ENCODE measurements at places on chromosomes 3 and 15.

DNA sequence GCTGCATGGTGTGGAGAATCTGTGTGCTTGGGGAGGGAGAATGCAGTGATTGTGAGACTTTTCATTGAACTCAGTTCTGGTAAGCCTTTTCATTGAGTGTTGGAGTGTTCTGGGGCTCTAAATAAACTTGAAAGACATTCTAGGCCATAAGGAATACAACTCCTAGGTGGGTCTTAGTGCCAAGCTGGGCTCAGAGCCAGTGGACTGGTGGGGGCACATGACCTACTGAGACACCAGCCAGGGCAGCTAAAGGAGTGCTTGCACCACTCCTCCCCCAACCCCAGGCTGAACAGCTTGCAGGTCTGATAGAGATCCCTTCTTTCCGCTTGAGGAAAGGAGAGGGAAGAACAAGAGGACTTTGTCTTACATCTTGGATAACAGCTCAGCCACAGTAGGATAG, 21.7 kb upstream of the KPNA4 start:
- DNase-seq: no peak

DNA sequence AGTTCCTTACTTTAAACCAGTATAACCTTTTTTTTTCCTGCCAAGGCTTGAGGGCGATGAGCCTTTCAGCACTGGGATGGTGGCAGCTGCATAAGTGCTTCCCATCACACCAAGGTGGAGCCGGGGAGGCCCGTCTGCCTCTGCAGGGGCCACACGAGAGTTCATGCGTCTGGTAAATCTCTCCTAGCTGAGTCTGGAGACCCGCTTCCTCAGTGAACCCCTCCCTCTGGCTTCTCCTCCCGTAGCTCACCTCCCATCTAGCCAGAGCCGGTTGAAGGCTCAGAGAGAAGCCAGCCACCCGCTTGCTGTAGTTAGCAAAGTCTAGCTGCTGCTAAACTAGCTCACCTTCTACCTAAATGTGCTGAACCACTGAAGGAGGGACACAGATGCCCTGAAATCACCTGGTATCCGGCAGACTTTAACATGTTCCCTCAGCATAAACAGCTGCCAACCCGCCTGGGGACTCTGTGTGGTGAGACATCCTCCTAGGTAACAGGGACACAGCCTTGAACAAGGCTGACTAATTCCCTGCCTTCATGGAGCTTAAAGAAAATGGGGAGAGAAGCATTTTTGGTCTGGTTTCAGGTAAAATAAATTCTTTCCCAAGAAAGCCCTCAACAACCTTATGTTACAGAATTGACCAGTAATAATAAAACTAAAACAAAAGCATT, 42.9 kb downstream of the RLBP1 start:
- DNase-seq: no peak

DNA sequence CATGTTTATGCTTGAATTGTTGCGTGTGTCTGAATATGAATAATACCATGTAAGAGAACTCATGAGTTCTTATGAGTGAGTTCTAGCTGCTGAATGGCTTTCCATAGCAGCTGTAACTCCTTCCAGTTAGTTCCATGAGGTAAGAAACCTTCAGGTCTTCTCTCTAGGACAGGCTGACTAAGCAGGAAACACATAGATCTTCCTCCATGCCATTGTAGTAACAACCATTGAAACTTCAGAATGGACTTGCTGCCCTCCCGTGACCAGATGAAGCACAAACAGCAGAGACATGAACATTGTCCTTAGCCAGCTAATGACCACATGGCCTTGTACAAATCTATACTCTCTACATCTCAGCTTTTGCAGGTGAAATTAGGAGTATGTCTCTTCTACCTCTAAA, 200.0 kb downstream of the ZNF385D start:
- DNase-seq: peak; percentile 36

GRCh38 chr15:101314336-101315125, 19.5 kb upstream of the SNRPA1 start:
- DNase-seq: no peak

DNA sequence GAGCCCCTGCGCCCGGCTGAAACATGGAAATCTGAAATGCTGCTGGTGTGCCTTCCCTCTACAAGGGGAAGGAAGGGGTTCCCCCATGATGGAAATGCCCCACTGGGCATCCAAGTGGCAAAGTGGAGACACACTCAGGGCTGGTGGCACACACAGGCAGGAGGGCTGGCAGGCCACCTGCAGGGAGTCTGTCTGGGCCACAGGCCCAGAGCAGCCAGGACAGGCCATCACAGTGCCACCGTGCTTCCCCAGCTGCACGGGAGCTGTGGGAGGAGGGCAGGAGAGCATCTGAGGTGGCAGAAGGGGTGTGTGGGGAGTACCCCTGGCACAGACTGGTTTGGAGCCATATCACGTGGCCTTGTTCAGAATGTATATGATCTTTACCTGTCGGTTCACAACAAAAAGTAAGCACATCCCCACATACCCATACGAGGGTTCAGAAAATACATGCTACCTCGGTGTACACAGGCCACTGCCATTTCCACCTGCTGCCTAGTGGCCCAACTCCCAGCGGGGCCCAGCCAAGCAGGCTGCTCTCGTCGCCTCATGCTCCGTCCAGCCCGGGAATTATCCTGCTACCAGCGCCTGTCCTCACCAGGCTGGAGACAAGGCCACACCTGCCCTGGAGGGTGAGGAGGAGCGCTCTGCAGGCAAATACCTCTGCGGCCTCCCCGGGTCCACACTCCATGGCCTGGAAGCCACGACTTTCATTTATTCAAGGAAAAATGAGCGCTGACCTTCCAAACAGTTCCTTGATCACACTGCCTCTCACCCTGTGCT, 22.6 kb upstream of the DUSP7 start:
- DNase-seq: no peak

- peak; percentile 98 for DNase-seq
Measured at GRCh38 chr3:59818033-59818918, 768.5 kb upstream of the CFAP20DC start.

- DNase-seq: no peak
Measured at GRCh38 chr3:77014226-77014625, 25.7 kb upstream of the ROBO2 start.

DNA sequence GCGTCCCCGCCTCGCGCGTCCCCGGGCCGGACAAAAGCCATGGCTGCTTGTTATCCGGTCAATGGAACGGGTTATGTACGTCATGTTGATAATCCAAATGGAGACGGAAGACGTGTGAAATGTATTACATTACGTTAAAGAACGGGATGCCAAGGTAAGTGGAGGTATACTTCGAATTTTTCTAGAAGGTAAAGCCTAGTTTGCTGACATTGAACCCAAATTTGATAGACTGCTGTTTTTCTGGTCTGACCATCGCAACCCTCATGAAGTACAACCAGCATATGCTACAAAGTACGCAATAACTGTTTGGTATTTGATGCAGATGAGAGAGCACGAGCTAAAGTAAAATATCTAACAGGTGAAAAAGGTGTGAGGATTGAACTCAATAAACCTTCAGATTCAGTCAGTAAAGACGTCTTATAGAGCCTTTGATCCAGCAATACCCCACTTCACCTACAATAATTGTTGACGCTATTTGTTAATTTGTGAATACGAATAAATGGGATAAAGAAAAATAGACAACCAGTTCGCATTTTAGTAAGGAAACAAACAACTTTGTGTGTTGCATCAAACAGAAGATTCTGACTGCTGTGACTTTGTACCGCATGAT, 19.8 kb downstream of the WDR73 start:
- DNase-seq: no peak

DNA sequence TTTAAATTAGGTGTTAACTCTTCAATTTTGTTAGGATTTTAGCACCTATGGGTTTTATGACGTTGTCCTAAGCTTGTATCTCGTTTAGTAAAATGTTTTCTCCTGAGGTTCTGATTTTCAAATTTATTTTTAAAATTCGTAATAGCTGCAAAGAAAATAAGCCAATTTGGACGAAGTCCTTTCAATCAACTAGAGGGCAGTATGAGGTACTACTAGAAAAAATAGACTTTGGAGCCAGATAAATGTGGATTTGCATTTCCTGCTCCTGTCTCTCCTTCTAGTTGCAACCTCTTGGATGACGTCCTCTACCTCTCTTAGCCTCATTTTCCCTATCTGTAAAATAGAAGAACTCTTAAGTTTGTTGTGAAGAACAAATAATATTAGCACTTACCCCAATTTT, 81.1 kb downstream of the SLTM start:
- no peak for DNase-seq

- no peak for DNase-seq
Measured at GRCh38 chr15:69552057-69552815, 99.6 kb downstream of the RPLP1 start.

- DNase-seq: peak; percentile 92
Measured at GRCh38 chr15:58551764-58552504, 120.1 kb downstream of the LIPC start.

GRCh38 chr3:143222981-143223380, 103.4 kb downstream of the CHST2 start:
- no peak for DNase-seq

- no peak for DNase-seq
Measured at GRCh38 chr3:126469479-126469878, 6.2 kb downstream of the ZXDC start.

DNA sequence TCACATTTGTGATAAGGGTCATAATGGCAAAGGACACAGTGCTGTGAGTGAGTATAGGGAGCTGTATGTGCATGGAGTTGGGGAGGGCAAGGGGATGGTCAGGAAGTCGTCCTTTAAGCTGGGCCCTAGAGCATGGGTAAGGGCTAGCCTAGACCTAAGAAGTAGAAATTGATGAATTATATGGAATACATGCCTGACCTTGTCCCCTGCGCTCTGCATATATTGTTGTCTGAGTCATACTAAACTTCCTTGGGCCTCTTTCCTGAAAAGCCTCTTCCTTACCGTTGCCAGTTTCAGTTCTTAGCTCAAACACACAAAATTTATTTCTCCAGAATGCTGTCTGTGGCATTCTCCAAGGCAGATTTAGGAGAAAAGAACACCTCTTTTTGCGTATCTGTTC, 4.6 kb downstream of the SNRK start:
- no peak for DNase-seq

GRCh38 chr3:102225407-102226132, 209.2 kb upstream of the ZPLD1 start:
- DNase-seq: peak; percentile 79

DNA sequence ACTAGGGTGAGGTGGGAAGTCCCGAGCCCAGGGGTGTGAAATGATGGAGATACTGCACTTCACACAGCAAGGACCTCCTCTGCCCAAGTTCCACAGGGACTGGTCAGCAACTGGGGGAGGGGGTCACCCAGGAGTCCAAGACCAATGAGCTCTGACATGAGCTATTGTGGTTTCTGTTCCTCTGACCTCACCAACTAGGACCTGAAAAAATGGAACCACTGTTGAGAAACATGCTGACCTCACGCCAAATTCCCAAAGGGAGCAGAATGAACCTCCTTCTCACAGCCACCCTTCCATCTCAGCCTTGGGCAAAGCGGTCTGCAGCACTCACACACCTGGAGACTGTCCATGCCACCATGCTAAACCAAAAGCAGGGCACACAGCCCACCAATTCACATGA, 69.3 kb downstream of the LRIG1 start:
- DNase-seq: peak; percentile 88

DNA sequence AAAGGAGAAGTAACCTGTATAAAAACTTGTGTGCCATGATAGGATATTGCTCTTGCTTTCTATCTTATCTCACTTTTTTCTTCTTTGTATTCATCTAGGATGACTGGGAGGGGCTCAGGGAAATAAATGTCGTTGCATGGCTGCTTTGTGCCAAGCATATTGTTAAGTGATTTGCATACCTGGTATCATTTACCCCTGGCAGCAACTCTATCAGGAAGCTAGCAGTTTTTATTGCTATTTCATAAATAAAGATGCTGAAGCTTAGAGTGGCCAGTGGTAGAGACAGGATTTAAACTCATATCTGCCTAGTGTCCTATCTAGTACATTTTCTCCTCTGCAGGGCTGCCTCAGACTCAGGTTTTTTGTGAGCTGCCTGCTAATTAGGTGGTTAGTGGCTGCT, 253.3 kb downstream of the PTPRG start:
- no peak for DNase-seq

DNA sequence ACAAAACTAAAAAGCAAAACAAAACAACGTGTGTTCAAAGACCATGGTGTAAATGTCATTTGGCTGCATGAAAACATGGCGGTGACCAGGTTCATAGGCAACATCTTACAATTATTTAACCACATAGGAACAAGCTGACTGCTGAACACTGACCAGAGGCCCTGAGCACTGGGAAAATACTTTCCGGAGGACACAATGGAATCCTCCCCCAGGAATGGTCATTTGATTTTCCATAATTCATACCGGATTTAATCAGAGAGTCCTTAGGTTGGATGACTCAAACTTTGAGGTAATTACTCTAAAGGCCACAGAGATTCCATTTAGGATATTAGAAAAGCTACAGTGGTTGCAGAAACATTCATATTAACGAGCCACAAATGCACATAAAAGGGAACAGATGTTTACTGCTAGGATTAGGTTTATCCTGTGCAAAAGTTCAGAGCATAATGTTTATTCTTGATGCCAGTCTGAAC, 254.7 kb downstream of the NR1D2 start:
- DNase-seq: peak; percentile 83

DNA sequence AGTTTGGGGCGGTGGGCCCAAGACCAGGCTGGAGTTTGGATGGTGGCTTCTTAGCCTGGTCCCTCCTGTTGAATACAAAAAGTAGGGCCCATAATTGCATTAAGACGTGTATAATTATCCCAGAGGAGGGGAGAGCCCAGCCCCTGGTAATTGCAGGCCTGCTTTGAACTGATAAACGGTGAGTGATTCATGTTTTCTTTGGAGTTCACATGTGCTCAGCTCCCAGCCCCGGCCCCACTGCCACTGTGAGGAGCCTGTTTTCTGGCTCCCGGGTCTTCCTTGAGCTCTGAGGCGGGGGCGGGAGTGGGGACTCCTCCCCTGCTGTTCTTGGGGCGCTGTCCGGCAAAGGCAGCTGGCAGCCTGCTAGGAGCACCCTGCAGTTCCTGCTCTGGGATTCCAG, 3.1 kb downstream of the PLXNA1 start:
- DNase-seq: no peak

DNA sequence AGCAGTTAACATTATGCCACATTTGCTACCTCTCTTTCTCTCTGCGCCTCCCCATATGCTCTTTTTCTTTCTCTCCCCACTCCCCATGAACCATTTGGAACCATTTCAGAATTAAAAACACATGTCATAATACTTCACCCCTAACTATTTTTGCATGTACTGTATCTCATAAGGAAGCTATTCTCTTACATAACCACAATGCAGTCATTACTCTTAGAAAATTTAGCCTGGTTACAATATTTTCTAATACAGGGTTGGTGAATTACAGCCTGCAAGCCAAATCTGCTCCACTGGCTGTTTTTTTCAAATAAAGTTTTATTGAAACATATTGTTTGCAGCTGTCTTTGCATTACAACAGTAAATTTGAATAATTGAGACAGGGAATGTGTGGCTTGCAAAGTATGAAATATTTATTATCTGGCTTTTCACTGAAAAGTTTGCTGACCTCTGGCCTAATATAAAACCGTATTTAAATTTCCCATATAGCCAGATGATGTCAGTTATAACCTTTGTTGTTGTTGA, 62.8 kb downstream of the SGO1 start:
- no peak for DNase-seq

- no peak for DNase-seq
Measured at GRCh38 chr3:168289471-168290008, 193.8 kb upstream of the GOLIM4 start.

GRCh38 chr15:74307827-74308811, 59.3 kb downstream of the CYP11A1 start:
- peak; percentile 67 for DNase-seq

GRCh38 chr3:126777366-126777765, 73.3 kb downstream of the CHCHD6 start:
- no peak for DNase-seq

All from M059J (cell line).